Non-pigmented ciliary epithelial cell (primary cell): ENCODE measurements at places on chromosomes 7 and 10.

GRCh38 chr7:142697270-142697669 is 52.0 kb upstream of the PRSS1 start:
- DNase-seq: no peak

- no peak for DNase-seq
These were observed 540.7 kb downstream of the HTR7 start for GRCh38 chr10:90317172-90317571.

DNA sequence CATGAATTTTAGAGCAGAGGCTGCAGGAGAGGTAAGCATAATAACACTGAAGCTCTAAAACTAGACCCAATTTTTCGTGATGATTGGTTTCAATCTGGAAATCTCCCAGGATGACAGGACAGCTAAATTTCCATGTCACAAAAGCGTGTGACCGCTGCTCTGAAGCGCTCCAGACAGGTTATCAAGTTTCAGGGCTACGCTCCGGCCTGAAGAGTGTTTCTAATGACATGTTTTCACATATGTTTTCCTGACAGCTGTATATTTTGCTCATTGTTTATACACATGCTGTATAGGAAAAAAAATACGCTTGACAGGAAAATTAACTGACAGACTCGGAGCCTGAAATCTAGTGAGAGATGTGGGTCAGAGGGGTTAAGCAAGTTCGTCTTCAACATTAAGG is 219.8 kb upstream of the BMPER start:
- DNase-seq: no peak

GRCh38 chr7:151346470-151346769 is 4.8 kb downstream of the NUB1 start:
- no peak for DNase-seq

DNA sequence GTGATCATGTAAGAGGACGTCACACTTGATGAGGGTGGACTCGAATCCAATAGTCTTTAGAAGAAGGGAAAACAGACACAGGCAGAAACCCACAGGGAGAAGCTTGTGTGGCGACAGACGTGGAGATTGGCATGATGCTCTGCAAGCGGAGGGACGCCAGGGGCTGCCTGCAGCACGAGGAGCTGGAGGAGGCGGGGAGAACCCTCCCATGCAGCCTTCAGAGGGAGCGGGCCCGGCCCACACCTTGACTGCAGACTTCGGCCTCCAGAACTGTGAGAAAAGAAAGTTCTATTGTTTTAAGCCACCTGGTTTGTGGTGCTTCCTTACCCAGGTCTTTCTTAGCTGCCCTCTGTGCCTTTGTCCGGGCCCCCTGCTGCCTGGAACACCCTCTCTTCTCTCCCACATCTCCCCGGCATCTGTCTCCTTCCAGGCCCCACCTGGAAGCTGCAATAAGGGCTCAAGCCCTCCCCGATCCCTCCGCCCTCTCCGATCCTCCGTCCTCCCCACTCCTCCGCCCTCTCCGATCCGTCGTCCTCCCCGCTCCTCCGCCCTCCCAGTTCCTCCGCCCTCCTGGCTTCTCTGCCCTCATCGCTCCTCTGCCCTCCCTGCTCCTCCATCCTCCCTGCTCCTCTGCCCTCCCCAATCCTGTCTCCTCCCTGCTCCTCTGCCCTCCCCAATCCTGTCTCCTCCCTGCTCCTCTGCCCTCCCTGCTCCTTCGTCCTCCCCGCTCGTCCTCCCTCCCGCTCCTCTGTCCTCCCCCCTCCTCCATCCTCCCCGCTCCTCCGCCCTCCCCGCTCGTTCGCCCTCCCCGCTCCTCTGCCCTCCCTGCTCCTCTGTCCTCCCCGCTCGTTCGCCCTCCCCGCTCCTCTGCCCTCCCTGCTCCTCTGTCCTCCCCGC is 17.4 kb upstream of the PRKAG2 start:
- DNase-seq: no peak

GRCh38 chr10:86443936-86444335 is 77.3 kb upstream of the GRID1 start:
- peak; percentile 49 for DNase-seq

DNA sequence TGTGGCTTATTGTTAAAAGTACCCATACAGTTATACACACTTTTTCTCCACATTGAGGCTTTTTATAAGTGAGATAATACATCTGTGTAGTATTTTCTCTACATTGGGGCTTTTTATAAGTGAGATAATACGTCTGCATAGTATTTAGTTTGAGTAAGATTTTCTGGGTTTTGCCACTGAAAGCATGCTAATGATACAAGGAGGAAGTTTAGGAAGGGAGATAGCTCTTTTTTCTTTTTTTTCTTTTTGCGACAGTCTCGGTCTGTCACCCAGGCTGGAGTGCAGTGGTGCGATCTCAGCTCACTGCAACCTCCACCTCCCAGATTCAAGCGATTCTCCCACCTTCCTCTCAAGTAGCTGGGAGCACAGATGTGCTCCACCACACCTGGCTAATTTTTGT is 13.3 kb downstream of the FAM107B start:
- no peak for DNase-seq

- DNase-seq: no peak
These were observed 2.9 kb upstream of the IGF2BP3 start for GRCh38 chr7:23472956-23473843.

GRCh38 chr7:150360363-150361058 is 8.1 kb upstream of the REPIN1 start:
- DNase-seq: no peak

GRCh38 chr10:132372516-132373095 is 24.4 kb upstream of the PWWP2B start:
- no peak for DNase-seq

- no peak for DNase-seq
These were observed 53.4 kb downstream of the MPP7 start for GRCh38 chr10:28249512-28249911.

GRCh38 chr7:123769371-123769770 is 20.6 kb upstream of the WASL start:
- no peak for DNase-seq

DNA sequence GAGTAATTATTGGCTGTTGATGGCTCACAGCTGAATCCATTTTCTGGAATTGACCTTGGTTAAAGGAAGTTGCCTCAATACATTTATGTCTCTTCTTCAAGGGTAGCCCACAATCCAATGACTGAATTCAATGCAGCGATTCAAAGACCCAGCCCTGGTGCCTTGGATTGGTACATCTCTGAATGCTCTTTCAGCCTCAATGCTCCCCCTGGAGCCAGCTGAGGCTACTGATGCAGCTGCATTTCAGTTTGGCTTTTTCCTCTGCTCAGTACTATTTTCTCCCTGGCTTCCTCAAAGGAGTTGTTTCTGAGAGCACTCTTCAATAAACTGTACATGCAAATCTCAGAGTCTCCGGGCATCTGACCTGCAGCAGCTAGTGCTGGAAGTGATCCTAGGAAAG is 633 bp upstream of the EBLN1 start:
- no peak for DNase-seq

GRCh38 chr7:55484834-55485233 is 87.5 kb downstream of the VOPP1 start:
- no peak for DNase-seq

DNA sequence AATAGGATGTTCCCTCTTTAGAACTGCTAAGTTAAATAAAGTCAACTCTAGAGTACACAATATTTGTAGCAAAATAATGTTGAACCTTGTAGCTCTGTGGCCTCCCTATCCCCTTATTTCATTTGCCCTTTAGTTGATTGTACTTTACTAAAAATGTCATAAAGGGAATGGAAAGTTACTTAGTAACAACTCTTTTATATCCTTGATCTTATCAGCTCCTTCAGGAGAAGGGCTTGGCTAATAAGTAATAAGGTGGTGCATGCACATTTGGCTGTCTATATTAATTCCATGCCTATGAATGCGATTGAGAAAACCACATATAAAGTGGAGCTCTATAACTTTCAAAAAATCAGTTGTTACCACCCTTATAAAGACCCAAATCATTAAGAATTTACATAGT is 41.5 kb upstream of the GATA3 start:
- no peak for DNase-seq

GRCh38 chr10:104658067-104658466 is 17.0 kb downstream of the SORCS3 start:
- DNase-seq: no peak

DNA sequence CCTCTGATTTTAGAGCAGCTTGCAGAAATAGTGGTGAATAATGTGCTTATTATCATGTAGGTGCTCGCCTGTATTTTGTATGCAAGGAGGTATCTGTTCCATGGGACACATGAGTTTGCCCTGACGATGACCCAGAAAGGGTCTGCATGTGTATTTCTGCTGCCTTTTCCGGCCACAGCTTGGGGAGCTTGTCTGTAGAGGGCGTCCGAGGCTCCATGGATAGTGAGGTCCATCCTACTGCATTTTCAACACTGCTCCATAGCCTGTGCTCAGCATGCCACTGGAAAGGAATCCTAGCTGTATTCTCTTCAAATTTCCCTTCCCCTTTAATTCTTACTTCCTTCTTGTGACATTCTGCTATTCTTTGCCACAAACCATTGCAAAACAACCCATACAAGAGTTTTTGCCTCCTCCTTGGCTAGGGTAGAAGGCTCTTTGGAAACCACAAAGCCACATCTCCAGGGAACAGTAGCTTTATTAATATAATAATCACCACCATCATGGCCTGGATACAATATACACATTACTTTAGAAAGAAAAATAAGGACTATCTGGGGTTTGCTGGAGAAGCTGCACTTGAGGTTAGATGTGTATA is 127.7 kb downstream of the DYNC1I1 start:
- no peak for DNase-seq

DNA sequence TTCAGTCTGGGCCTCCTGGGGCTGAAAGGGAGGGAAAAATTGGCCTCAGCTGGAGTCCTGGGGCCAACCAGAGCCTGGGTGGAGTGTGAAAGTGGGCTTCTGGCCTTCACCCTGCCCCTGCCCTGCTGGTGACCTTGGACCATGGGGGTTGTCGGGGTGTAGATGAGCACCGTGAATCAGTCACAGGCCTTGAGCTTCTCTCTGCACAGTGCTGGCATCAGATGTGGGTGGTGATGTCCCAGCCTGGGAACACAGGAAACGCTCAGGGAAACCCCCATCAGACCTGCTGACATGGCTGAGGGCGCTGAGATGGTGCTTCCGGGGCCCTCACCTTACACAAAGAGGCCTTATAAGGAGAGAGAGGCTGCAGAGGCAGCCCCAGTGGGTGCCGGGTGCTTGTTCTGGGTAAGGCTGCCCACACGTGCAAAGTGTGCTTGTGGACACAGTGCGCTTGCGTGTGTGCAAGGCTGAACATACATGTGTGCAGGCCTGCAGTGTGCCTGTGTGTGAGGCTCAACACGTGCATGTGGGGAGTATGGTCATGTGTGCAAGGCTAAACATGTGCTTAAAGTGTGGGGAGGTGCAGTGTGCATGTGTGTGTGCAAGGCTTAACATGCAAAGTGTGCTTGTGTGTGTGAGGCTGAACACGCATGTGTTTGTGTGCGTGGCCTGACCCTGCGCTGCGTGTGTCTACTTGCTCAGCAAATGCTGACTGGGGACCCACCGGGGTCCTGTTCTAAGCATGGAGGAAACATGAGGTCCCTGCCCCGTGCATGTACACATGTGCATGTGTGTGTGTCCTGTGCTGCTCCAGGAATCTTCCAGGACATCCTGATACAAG is 6.5 kb downstream of the ARPC1B start:
- no peak for DNase-seq

DNA sequence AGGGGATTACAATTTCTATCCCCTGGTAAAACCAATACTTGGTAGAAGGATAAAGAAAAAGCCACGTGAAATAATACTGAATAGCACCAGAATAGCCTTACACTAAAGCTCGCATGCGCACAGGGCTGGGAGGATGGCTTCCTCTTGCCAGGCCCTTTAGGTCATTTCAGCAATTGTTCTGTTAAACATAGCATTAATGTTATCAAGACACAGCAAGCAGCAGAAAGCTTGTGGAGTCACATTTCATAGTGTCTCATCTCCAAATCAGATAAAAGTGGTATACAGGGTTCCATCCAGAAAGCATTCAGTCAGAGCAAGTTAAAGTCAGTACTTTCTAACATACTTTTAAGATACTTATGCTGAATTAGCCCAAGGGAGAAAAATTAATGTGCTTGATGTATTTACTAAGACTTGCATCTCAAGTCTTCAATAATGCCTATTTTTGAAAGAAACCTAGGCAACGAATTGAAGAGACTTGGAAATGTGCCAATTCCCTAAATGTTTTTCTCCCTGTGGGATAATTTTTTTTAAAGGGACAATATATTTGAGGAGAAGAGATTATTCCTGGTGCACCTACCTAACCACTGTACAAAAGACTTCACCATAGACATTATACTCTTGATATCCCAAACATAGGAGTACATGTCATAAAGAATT is 14.3 kb upstream of the NPM3 start:
- DNase-seq: no peak

DNA sequence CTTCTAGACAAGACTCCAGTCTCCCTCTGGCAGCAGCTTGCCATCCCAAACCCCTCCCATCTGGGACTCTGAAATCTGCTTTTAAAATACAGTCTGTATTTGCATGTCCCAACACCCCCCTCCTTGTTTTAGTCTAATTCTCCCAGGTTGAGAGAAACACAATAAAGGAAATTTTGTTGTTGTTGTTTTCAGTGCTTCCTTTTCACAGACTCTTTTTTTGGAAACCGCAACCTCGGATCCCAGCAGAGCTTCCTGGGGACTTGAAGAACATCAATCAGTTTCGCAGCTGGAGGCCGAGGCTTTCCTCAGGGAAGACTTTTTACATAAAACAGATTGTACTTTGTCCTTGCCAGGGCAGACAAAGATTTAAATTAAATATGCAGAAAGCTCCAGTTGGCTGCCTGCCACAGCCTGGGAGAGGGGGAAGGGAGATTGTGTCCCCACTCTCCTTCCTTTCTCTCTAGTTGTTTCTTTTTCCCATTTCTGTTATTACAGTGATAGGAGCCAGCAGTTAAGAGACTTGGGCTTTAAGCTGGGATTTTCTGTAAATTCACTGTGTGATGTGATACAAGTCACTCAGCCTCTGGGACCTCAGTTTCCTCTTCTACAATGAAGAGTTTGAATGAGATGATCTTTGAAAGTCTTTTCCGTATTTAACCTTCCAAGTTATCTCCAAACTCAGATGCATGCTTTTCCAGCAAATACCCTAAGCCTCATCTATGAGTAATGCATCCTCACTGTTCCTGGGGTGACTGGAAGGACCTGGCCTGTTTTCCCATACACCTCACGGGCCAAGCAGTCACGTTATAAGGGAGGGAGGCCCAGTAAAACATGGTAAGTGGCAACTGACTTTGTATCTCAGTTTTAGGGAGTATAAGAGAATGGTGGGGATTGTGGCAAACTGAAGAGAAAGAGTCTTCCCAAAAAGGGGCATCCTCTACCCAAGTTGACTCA is 192.3 kb downstream of the REEP3 start:
- peak; percentile 28 for DNase-seq

- peak; percentile 45 for DNase-seq
These were observed 27.9 kb downstream of the MTURN start for GRCh38 chr7:30162622-30163124.

- no peak for DNase-seq
These were observed 62.8 kb downstream of the WDR37 start for GRCh38 chr10:1119027-1119426.

DNA sequence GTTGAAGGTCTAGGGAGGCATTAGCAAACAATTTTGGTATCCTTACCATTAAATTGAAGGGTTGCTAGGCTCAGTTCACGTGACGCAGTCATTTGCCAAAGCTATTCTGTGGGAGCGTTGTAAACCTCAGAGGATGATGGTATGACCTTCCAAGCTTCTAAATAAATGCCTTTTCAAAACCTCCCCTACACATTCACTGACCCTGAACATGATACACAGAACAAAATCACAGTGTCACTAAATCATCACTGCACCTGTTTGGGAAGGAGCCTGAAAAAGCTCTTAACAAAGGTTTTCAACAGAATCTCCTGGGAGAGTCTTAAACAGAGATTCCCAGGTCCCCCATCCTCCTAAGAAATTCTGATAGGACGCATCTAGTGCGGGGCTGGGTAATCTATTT is 13.2 kb upstream of the CCDC172 start:
- DNase-seq: no peak

- no peak for DNase-seq
These were observed 55.5 kb upstream of the PTPN12 start for GRCh38 chr7:77481615-77482014.
